ENCODE measurements at places on chromosomes 5 and 9.

- no peak for DNase-seq
These were observed 1.3 kb downstream of the RAB14 start for GRCh38 chr9:121200356-121200755.

DNA sequence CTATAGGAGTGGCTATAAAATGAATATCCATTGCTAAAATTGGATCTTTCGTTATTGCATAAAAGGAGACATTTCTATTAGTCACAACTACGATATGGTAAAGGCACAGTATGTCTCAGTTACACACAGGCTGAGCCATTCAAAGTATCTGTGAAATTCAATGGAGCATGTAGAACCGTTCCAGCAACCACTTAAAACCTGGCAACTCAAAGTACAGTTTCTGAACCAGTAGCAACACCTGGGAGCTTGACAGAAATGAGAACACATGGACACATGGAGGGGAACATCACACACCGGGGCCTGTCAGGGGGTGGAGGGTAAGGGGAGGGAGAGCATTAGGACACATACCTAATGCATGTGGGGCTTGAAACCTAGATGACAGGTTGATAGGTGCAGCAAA lies 15.4 kb downstream of the POC5 start:
- no peak for DNase-seq

GRCh38 chr5:172370648-172371545 lies 83.4 kb downstream of the SH3PXD2B start:
- no peak for DNase-seq

DNA sequence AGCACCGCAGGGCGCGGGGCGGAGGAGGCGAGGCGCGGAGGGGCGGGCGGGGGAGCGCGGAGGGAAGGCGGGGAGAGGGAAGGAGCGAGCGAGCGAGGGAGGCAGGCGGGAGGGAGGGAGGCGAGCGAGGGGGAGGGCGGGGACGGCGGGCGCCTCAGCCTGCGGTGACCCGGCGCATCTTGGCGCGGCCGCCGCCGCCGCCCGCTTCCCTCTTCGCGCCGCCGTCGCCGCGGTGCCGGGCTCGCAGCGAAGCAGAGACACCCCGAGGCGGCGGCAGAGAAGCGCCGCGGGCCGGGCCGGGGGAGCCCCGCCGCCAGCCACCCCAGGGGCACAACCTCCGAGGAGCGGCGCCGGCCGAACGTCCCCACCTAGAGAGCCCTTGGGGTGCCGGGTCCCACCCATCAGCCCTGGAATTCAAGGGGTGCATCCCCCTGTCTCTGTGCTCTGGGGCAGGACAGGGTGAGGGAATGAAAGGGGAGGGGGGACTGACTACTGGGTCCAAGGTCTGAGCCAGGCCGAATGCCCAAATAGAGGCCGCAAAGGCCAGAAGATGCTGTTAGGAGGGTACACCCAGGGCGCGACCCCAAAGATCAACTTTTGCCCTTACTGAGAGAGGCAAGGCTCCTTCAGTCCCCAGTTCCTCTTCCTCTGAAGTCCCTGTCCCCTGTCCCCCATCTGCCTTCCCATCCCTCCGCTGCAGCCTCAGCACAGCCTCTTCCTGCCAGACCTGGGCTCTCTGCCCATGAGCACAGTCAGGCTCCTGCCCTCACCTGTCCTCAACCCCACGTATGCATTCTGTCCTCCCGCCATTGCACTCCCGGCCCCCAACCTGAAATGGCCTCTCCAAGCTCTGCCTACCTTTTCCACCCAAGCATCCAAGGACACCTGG lies at the start of gene ADAMTS2:
TSS of gene ADAMTS2 (minus strand) at position 29 of the 889 bp plus-strand sequence. CDS start 133 bp downstream, outside the sequence.
- no peak for DNase-seq

GRCh38 chr9:121305269-121305994 lies 37.5 kb downstream of the GSN start:
- no peak for DNase-seq

DNA sequence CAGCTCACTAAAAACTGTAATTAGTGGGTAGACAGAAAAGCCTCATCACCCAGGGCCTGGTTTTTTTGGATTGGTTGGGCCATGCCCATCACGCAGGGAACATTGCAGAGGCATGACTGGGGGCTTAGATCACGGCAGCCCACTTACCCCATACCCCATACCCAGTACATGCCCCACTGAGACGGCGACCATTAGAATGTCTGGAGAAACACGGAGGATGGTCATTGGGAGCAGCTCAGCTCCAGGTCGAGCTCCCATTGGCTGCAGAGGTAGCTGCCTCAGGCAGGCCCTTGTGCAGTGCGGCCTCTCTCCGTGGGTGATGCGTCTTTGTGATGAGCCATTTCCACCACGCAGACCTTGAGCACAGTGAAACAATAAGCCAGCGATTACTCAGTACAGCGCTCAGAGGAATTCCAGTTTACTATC lies 204.0 kb downstream of the GADD45G start:
- DNase-seq, result no peak

- DNase-seq, result no peak
These were observed 51.8 kb downstream of the NDST1 start for GRCh38 chr5:150559701-150560100.

GRCh38 chr9:86175743-86176456 lies 76.5 kb upstream of the GOLM1 start:
- no peak for DNase-seq

DNA sequence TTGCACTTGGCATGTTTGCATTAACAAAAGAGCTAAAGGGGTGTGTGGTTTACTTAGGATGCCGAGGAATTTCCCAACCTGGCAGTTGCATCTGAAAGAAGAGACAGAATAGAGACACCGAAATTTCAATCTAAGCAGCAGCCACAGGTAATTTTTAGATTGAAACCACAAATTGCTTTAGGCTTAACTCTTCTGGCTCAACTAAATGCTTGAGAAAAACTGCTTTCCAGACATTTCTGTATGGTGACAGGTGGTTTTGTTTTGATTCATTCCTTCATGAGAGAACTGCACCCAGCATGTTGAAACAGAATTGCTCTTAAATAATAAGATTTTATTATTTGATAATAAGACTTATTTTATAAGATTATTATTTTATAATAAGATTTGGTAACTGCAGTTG lies 21.5 kb downstream of the SECISBP2 start:
- no peak for DNase-seq

DNA sequence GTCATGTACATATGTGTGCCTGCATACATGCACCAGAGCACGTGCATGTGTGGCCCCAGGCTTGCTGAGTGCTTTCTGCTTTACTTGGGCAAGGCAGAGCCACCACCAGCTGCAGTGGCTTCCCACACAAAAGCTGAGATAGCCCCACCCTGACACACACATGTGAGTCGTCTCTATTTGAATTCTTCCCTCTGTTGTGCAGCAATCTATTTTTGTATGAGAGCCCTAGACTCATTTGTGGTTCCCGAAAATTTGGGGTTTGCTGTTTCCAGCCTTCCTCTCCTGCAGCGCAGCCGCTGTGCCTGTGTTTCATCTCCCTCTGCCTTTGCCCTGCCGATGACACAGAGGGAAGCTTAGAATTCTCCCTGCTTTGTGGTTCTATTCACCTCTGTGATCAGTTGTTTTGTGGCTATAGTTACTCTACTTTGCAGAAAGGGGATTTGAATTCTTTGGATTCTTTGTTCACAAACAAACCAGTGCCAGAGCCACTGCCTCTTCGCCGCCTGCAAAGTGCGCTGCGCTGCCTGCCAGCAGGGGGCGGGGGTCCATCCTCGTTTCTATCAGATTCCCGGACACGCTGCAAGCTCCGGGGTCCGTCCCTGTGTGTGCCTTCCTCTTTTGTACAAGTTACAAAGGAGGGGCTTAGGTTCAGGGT lies 95.8 kb upstream of the DAP start:
- no peak for DNase-seq

DNA sequence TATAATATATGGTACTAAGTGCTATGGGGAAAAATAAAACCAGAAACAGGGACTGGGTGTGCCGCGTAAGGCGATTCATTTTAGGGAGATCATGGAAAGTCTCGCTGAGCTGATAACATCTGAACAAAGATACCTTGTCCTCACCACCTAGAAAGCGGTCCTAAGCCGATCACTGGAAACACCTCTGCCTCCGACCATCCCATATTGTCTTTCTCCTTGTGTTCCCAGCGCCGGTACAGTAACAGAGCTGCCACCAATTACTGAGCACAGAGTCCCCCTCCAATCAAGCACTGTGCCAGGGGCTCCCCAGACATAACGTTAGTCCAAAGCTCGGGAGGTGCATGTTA lies 704 bp downstream of the CCDC112 start:
- DNase-seq, result no peak

- no peak for DNase-seq
These were observed 757 bp downstream of the SAPCD2 start for GRCh38 chr9:137069508-137070091.

- no peak for DNase-seq
These were observed 46.7 kb downstream of the INSYN2B start for GRCh38 chr5:169933616-169934015.

- no peak for DNase-seq
These were observed 73.4 kb upstream of the DNAH5 start for GRCh38 chr5:14017904-14018303.

DNA sequence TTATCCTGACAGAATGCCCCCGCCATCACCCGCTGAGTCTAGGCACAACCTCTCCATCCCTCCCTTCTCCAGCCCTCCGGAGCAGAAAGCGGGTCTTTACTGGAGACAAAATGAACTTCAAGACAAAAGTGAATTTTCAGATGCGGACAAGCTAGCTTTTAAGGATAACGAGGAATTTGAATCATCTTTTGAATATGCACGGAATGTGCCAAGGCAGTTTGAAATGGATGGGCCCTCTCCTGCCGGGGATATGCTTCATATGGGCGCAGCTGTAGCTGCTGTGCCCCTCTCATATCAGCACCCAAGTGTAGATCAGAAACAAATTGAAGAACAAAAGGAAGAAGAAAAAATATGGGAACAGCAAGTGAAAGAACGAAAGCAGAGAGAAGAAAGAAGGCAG lies 37.5 kb downstream of the CPLANE1 start:
- DNase-seq, result no peak

GRCh38 chr5:172911976-172912375 lies 47.2 kb upstream of the RPL26L1 start:
- no peak for DNase-seq

GRCh38 chr9:137762414-137763061 lies 115.0 kb upstream of the CACNA1B start:
- no peak for DNase-seq

- no peak for DNase-seq
These were observed 103.2 kb upstream of the VCAN start for GRCh38 chr5:83368319-83368718.

- no peak for DNase-seq
These were observed 5.0 kb upstream of the AJM1 start for GRCh38 chr9:136837146-136837855.

- no peak for DNase-seq
These were observed 69.5 kb upstream of the XPA start for GRCh38 chr9:97766610-97767009.

DNA sequence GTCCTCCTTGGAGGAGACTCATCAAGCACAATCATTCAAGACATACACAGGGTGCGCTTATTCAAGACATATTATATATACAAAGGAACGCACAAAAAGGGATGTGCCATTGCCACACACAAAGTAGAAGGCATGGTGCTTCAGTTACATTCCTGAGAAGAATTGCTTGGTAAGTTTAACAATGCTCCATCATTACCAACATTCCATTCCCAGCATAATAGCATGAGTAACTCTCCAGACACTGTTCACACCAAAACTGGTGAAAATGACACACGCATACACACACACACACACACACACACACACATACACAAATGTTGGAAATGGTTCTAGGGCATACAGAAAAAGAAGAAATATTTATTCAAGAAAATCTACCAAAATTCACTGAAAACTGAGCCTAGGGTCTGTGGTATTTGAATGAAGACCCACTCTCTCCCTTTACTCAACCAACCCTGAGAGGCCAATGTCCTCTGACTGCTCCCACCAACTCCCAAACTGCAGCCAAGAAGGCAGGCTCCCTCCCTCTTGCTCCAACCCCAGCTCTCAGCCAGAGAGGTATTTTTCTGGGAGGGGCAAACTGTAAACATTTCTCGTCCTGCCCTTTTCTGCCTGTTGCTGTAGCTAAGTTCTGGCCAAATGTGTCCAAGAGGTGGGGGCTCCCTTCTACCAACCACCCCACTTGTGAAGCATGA lies 19.9 kb downstream of the UGT3A1 start:
- no peak for DNase-seq

- no peak for DNase-seq
These were observed 77.1 kb downstream of the PPARGC1B start for GRCh38 chr5:149807176-149807575.

DNA sequence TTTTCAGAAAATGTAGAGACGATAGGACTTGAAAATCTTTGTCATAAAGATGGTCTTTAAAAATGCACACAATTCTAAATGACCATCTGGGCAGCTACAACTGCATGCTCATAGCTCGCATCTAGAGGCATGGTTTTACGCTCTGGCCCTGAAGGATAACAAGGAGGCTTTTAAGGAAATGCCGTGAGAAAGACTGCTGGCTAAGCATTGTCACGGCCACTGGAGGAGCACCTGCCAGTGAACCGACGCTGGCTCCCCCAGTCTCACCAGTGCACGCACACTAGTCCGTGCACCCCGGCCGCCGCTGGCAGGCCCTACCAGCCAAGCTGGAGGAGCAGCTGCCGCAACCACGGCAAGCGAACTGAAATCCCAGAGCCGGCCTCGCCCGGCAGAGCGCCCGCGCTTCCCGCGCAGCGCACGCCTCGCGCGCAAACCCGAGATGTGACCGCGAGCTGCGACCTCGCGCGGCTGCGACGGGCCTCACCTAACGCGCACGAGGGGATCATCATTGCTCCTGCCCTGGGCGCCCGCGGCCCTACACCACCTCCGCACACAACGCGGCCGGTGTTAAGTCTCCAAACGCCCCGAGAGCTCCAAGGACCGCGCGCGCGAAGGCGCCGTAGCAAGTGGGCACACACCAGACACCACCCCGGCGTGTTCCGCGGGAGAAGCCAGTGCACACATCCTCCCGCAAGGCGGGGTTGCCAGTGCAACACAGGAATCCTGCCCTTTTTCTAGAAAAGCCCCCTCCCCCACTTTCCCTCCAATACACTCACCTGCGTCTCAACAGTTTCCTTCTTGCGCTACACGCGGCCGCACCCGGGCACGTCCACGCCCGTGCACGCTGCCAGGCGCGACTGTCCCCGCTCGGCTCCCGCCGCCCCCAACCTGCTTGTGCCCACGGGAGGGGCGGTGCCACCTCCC lies 5.3 kb downstream of the ELAVL2 start:
- no peak for DNase-seq

- DNase-seq, result no peak
These were observed 188.3 kb downstream of the GABBR2 start for GRCh38 chr9:98520221-98520960.

GRCh38 chr5:62742207-62742606 lies 163.6 kb downstream of the LRRC70 start:
- no peak for DNase-seq

GRCh38 chr9:127395497-127396252 lies 1.3 kb upstream of the SLC2A8 start:
- DNase-seq, result no peak

GRCh38 chr5:60510049-60510448 lies 189.9 kb downstream of the DEPDC1B start:
- no peak for DNase-seq

DNA sequence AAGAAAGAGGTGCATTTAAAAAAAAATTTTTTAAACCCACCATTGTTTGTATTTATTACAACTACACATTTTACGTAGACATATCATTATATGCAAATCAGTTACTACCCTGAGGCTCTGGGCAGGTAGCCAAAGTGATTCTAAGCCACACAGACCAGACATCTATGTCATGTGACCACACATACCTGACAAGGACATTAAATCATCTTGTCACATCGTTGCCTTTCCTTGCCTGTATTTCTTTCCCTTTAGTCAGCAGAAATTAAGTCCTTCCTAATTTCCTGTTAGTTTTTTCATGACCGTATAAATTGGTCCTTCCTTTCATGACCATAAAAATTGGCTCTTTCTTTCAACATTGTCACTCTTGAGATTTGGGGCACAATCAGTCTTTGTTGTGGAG lies 134.2 kb upstream of the MARCHF11 start:
- DNase-seq, result no peak
